ENCODE measurements at places on chromosomes 4 and X. TPM values are rescaled to one million over a fixed set of nuclear protein-coding genes. Genes with fewer than 3 reads are reported as not detected.
A peak's percentile ranks its signal among the peaks of the same experiment; 100 is the strongest.

Gene USO1
- 37.3 TPM for total RNA-seq

Gene SSX4B
- total RNA-seq: not detected

Gene RHOXF2
- total RNA-seq: not detected

DNA sequence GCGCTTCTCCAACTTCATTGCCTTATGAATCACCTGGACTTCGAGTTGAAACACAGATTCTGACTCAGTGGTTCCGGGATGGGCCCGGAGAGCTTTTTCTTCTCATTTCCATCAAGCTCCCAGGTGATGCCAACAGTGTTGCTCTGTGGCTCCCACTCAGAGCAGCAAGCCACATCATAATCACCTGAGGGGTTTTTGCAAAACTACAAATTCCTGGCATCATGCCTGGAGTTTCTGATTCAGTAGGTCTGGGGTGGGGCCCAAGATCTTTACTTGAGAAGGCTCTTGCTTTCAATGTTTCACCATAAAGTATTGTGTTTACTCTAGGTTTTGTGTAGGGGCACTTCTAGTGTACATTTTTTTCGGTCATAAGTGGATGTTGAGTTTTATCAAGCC is 7.0 kb downstream of the MTM1 start:
- peak; percentile 18 for DNase-seq

- DNase-seq: no peak
Observed at GRCh38 chr4:42562016-42562415, 94.9 kb downstream of the ATP8A1 start.

DNA sequence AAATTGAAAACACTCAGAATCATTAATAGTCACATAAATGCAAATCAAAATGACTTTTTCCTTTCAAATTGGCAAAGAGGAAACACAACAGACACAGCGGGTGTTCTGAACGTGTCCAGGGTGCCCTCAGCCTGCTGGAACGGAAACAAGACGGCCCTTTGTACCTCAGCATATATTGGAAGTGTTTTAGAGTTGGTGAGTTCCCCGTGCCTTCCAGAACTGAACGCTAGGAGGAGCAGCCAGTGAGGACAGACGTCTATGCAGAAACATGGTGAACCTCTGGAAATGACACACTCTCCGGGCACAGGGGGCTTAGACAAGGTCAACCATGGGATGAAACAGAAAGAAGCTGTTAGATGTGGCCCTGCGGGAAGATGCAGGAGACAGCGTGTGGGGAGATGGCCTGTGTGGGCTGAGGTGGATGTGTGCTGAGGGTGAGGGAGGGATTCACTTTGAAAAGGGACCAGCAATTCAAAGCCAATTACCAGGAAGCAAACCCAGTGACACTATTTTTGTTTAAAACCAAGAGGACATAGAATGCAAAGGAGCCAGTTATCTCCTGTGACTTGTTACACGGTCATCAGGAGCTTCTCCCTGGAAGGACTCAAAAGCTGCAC is 40.4 kb downstream of the RNF212 start:
- DNase-seq: peak; percentile 71

GRCh38 chr4:82761229-82761628 is 37.4 kb downstream of the SCD5 start:
- DNase-seq: no peak

All from Daoy (cell line).